GM03348 (cell line): ENCODE measurements at places on chromosomes 4 and X.
A peak's percentile ranks its signal among the peaks of the same experiment; 100 is the strongest.

GRCh38 chr4:159242427-159242826 lies 139.5 kb downstream of the RAPGEF2 start:
- DNase-seq, result no peak

DNA sequence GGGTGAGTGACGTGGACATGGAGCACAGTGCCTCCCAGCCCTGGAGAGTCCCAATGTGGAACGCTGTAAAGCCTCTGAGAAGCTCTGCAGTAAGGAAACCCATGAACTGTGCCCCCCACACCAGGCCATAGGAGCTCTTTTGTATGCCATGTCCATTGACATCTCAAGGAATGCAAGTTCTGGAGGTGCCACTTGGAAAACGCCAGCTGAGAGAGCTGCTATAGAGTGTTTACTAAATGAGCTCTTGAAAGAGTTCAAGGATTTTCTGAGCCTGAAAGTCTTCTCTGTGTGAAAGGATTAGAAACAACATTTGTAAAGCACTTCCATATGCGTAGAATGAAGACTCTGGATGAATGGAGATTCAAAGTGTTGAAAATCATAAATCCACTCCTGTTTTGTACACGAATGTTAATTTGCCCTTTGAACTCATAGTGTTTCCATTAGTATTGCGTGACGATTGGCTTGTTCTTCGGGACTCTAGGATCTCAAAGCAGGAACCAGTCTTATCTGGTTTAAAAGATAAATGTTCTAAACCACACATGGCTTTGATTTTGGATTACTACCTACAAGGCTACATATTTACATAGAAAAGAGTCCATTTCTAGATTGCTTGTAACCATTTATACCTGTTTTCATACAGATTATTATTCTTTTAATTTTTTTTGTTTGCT lies 41.8 kb upstream of the STOX2 start:
- no peak for DNase-seq

DNA sequence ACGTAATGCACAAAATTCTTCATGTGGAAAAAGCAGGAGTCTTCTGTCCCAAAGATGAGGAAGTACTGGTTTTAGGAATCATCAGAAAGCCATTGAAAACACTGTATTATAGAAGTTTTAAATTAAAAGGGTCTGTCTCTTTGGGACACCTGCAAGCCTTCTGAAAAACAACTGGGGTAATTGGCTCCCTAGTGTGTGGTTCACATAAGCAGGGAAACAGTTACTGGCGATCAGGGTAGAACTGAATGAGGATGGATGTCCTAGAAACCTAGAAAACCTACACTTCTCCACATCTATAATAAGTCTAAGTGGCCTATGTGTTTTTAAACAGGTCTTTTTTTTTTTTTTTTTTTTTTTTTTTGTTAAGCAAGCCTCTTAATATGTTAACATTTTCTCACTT lies 945.5 kb upstream of the PCDH10 start:
- no peak for DNase-seq

GRCh38 chrX:103538728-103539127 lies 19.4 kb upstream of the RAB40A start:
- no peak for DNase-seq

- DNase-seq, result no peak
These were observed 2.7 kb downstream of the TMEM255A start for GRCh38 chrX:120308558-120308957.

GRCh38 chr4:25076625-25077398 lies 46.1 kb upstream of the LGI2 start:
- DNase-seq, result no peak

GRCh38 chr4:151031831-151032605 lies 16.9 kb upstream of the LRBA start:
- peak; percentile 65 for DNase-seq

- no peak for DNase-seq
These were observed 737.5 kb upstream of the NDST4 start for GRCh38 chr4:115850799-115851509.

GRCh38 chr4:165715989-165716388 lies 157.0 kb upstream of the TLL1 start:
- DNase-seq, result peak; percentile 16

DNA sequence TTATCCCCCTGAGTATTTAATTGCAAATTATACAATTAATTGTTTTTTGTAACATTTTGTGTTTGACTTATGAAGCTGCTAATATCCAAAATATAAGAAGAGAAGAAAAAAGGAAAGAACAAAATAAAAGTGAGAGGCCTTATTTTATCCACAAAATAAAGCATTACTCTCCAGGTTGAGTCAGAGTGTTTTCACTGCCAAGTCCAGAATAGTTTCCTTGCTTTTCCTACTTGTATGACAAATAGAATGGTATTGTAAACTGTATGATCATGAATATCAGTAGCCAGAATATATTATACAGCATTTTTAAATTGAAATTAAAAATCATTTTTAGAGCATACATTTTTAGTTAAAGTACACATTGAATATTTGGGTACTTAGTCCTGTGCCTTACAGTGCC lies 237.8 kb downstream of the NDST4 start:
- DNase-seq, result peak; percentile 14
